ENCODE measurements at places on chromosomes 7 and 10. TPM values are rescaled to one million over a fixed set of nuclear protein-coding genes. Genes with fewer than 3 reads are reported as not detected.

ZNF488 gene
- 2.2 TPM for polyA plus RNA-seq

NSUN6 gene
- polyA plus RNA-seq = 30.8 TPM

PPP1R3C gene
- polyA plus RNA-seq = 39.6 TPM

GDF2 gene
- not detected for polyA plus RNA-seq

Measured in large intestine (tissue), 12 donors.